ENCODE measurements at places on chromosomes 6 and 20. TPM values are rescaled to one million over a fixed set of nuclear protein-coding genes. Genes with fewer than 3 reads are reported as not detected.

SERAC1 gene
- total RNA-seq = 7.6 TPM

- H3K4me1 ChIP-seq = no peaks in the 10 kb centered on the region
- H3K27ac ChIP-seq = no peak overlapping the region
- H3K27me3 ChIP-seq = peaks cover 5% of the 10 kb centered on the region
Measured at GRCh38 chr20:59402681-59403080, 102.3 kb downstream of the EDN3 start.

- no peak for DNase-seq
- no peak overlapping the region for H3K4me3 ChIP-seq
- H3K27me3 ChIP-seq = no peaks in the 10 kb centered on the region
- H3K27ac ChIP-seq = no peak overlapping the region
- H3K36me3 ChIP-seq = no peaks in the 10 kb centered on the region
Measured at GRCh38 chr20:47949230-47949629, 163.9 kb upstream of the SULF2 start.

DNA sequence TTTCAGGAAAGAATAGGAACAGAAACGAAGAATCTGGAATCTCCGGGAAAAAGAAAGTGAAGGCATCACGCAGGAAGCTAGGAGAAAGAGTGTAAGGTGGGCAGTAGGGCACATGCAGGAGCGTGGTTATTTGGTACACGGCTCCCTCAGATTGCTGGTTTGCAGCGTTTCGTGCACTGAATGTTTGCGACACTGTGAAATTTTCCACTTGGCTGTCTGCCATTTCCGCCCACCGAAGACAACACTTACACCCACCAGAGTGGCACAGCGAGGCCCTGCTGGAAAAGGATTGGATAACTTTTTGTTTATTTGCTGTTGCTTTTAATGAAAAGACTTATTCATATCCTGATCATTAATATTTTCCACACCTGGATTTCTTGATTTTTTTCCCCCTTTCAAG, 248.3 kb downstream of the GMPR start:
- H3K27me3 ChIP-seq = no peaks in the 10 kb centered on the region
- H3K36me3 ChIP-seq = no peaks in the 10 kb centered on the region
- H3K27ac ChIP-seq = no peak overlapping the region
- DNase-seq = no peak
- H3K4me1 ChIP-seq = peaks cover 8% of the 10 kb centered on the region

OGFRL1 gene
- 2.8 TPM for total RNA-seq

FGD2 gene
- 0.09 TPM for total RNA-seq

POM121L2 gene
- total RNA-seq = not detected

TCF15 gene
- total RNA-seq = 2.0 TPM

DNA sequence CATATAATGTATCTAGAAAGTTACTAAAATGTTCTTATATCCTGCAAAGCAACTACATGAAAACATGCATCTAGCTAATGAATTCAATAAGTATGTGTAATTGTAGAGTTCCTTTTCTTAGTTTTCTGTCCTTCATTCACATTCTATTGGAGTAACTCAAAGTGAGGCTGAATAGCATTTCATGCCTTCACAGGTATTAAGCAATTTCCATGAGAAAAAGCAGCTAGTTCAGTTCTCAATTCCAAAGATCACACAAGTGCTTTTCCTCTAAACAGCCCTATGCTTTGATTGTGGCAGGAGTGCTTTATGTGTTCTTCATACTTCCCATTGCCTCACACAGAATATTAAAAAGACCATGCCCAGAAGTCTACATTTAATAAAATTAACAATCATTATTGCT, 274.9 kb downstream of the RFPL4B start:
- H3K27me3 ChIP-seq = no peaks in the 10 kb centered on the region
- H3K4me1 ChIP-seq = no peaks in the 10 kb centered on the region
- H3K4me3 ChIP-seq = no peak overlapping the region
- H3K27ac ChIP-seq = no peak overlapping the region

SALL4 gene
- 276 TPM for total RNA-seq

DNA sequence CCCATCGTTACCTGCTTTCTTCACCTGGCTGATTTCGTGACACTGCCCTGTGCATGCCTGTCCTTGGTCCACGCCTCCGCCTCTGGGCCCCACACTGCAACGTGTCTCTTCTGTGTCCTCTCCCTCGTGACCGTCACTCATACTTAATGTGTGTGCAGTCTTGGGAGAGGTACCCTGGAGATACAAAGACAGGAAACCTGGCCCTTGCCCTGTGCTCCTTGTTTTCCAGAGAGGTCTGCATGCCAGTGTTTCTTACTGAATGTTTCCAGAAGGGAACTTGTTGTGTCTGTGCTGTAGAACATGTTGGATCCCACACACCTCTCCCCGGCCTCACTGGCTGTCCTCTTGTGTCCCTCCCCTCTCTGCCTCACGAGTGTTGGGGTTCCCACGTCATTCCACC, 45.8 kb downstream of the SNX9 start:
- H3K36me3 ChIP-seq = peaks cover under 1% of the 10 kb centered on the region
- no peak overlapping the region for H3K27ac ChIP-seq
- no peak overlapping the region for H3K4me3 ChIP-seq
- H3K4me1 ChIP-seq = no peaks in the 10 kb centered on the region
- no peaks in the 10 kb centered on the region for H3K27me3 ChIP-seq
- no peak for DNase-seq

MTCH1 gene
- 200 TPM for total RNA-seq

DNA sequence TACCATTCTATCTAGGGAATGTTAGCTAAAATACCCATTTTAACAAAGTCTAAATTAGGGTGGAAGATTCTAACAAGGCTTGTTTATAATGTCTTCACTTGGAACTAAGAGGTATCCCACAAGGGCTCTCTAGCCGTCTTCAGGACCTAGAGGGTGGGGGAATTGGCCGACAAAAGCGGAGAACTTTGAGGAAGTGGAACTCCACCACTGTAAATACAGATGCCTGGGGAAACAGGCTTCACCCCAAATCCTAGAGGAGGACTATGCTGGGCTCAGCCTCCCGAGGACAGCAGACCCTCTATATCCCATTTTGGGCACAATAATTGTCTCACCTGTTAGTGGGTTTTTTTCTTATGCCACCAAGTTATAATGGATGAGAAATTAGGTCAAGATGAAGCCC, 58.0 kb upstream of the TFB1M start:
- DNase-seq = no peak
- no peaks in the 10 kb centered on the region for H3K4me1 ChIP-seq
- H3K27me3 ChIP-seq = no peaks in the 10 kb centered on the region

Data from H9 (cell line).